MCF 10A (cell line): ENCODE measurements at places on chromosomes 7 and 10. TPM values are rescaled to one million over a fixed set of nuclear protein-coding genes. Genes with fewer than 3 reads are reported as not detected.

- DNase-seq, result no peak
Observed at GRCh38 chr7:17849504-17849903, 90.8 kb downstream of the SNX13 start.

- DNase-seq, result no peak
Observed at GRCh38 chr10:3031490-3031889, 35.9 kb upstream of the PFKP start.

DNA sequence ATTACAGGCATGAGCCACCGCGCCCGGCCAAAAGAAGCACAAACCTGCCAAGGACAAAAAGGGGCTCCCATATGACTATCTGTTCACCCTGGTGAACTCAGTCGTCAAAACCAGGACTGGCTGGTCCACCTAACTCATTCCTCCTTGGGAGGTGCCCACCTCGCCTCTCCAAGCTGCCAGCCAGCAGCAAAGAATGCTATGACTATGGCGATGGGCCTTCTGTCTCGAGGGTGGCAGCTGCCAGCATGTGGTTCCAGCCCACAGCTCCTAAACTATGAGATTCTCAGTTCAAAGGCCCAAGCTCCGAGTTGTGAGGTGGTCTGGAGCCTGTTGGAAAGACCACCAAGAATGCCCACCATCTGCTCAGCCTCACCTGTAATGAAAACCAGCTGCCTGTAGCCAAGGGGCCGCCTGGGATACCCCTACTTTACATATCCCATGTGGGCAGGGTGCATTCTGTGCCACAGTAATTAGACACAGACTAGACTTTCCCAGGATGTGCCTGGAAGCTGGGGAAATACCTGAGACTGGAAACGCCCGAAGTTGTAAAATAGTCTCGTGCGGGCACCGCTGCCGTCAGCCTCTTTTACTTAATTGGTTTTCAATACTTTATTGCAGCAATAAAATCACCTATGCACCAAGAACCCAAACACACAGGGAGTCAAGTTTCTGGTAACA, 71.1 kb downstream of the ZRANB1 start:
- DNase-seq, result no peak

GRCh38 chr7:97845622-97846203, 26.5 kb downstream of the ASNS start:
- DNase-seq, result peak; percentile 43

- no peak for DNase-seq
Observed at GRCh38 chr7:103937680-103938079, 51.8 kb downstream of the RELN start.

- no peak for DNase-seq
Observed at GRCh38 chr7:38394660-38395059, 121.2 kb upstream of the TARP start.

The RET gene
- total RNA-seq, result not detected in 2 replicates

The LRRD1 gene
- total RNA-seq, result not detected in 2 replicates

The HOXA1 gene
- 5.6 and 7.1 TPM in 2 replicates for total RNA-seq

The FRAT1 gene
- 1.9 and 2.1 TPM in 2 replicates for total RNA-seq
